ENCODE measurements at places on chromosomes 1 and 21.

DNA sequence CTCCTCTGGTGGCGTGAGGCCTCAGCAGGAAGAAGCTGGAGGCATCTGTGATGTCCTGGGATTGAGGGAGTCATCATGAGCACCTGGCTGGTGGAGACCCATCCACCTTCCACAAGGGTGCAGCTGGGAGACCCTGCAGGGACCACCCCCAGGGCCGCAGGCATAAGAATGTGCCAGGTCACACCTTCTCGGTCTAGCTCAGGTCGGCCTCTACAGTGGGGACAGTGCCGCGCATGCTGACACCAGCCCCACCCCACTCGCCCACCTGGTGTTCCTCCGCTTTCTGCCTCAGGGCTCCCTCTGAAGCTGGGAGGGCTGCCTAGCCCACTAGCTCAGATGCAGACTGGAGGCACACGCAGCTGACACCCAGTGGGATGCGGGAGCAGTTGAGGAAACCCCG, 5.8 kb upstream of the PAQR7 start:
- no peak for DNase-seq

DNA sequence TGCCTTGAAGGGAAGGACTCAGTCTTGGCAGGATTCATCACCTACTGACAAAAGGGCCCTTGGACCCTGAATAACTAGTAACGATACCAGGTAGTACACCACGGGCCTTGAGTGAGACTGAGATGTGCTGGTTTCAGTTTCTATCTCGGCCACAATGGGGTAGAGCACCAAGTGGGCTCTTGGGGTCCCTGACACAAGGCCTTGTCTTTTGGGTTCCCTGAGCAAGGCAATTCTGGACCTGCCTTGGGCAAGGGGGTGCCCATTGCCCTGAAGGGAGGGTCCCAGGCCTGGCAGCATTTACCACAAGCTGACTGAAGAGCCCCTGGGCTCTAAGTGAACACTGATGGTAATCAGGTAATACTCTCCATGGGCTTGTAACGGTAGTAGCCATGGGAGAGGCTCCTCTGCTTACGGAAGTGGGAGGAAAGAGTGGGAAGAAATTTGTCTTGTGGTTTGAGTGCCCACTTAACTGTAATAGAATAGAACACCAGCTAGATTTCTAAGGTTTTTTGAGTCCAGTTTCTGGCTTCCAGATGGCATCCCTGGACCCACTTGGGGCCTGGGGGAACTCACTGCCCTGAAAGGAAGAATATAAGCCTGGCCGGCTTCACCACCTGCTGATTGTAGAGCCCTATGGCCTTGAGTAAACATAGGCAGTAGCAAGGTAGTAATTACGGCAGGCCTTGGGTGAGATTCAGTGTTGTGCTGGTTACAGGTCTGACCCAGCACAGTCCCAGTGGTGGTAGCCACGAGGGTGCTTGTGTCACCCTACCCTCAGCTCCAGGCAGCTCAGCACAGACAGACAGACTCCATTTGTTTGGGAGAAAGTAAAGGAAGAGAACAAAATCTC, 58.5 kb downstream of the WDR4 start:
- no peak for DNase-seq

DNA sequence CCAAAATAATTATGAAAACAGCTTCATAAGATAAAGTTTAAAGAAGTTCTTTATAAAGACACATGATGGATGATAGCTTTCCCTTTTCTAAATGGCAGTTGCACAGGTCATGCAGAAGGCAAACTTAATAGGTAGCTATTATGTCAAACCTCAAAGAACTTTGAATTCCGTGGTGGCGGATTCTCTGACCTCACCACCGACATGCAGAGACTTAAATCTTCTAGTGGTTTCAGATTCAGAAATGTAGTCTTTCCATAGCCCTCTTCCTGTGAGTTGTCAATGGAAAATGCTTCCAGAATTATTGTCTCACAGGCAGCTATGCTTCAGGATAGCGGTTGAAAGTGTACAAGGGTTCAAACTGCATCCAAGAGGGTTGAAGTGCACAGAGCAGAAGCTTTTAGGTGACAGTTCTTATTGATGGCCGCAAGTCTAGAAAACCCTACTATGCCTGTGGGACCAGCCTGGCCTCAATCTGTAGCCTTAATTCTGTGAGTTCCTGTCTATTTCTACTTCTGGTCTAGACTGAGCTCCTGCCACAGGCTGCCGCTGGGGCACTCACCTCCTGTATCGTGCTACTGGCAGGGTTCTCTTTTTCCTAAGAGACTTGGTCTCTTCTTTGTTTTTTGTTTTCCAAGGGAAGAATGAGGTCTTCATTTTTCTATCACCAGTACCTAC, 117.0 kb upstream of the ERRFI1 start:
- peak; percentile 63 for DNase-seq

DNA sequence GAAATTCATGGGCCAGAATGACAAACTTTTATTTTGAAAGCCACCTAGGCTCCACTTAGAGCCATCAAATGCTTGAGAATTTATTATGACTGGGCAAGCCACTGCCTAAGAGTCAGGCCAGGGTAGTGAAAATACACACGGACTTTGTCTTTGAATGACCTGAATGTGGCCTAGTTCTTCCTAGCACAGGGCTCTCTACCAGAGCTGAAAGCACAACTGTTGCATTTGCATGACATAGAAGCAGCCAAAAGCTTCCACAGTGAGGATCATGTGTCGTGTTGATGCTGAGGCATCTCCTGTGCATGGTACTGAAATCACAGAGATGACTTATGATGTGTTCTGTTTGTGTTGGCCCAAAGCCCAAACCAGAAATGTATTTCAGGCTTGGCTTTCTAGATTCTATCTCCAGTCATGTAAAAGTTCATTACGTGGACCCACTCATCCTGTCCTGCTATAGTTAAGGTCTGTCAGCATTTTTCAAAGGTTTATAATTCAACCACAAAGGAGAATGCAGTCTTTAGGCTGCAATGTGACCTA, 164.0 kb upstream of the UBE2U start:
- peak; percentile 99 for DNase-seq

GRCh38 chr1:17199267-17200044, 5.5 kb upstream of the PADI1 start:
- DNase-seq = no peak

DNA sequence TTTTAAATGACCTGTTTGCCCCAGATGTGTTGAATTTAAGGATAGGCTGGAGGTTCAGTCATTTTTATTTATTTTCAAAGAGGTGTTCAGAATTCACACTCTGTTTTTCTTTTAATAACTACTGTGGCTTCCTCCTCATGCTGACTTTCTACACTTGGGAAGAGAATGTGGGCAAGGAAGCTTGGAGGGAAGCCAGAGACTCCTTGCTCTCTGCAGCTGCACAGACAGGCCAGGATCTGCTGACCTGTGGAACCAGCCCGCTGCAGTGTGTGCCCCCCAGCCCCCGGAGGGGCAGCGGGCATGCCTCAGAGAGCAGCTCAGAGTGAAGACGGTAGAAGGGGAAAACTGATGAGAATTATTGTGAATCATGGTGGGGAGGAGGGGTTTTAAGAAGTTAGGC, 16.9 kb downstream of the MGST3 start:
- DNase-seq = no peak

GRCh38 chr1:38858833-38859560, 575 bp downstream of the RRAGC start:
- peak; percentile 27 for DNase-seq

GRCh38 chr1:42211224-42211623, 46.7 kb upstream of the GUCA2A start:
- no peak for DNase-seq

- no peak for DNase-seq
These were observed 23.4 kb downstream of the BCAR3 start for GRCh38 chr1:93658188-93658587.

- DNase-seq = peak; percentile 85
These were observed 17.2 kb downstream of the NFYC start for GRCh38 chr1:40708750-40709099.

Measured in fibroblast of skin of scalp (primary cell).